SW480 (cell line): ENCODE measurements at places on chromosomes 4 and X.

DNA sequence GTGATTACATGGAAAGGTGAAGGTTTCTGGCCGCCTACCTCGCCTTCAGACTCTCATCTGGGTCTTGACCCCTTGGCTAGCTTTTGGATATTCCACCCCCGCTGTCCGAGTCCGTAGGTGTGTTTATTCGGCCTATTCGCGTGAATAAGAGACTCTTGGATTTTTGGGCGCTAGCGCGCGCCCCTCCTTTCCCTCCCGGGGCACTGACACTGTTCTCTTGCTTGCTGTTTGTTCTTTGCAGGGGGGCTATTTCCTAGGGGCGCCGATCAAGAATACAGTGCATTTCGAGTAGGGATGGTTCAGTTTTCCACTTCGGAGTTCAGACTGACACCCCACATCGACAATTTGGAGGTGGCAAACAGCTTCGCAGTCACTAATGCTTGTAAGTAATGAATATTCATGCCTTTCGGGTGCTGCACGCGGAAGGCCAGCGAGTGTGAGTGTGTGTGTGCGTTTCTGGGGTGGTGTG lies 932 bp downstream of the GRIA2 start:
- DNase-seq: no peak

DNA sequence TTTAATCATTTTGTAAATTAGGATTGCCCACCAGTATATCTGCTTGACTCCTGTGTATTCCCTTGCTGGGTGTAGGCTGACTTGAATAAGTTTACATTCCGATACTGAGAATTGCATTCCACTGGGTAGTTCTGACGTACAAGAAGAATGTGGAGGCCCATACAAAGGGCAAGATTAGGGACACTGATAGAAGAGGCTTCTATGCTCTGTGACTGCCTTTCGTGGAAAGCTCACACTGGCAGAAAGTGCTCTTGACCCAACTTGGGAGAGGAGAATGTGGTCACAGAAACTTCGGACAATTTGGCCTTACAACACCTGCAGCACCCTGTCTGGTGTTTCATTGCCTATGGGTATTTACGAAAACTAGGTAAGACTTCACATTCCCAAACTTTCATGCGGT lies 126.3 kb downstream of the RAPGEF2 start:
- DNase-seq: peak; percentile 9

- no peak for DNase-seq
These were observed 8.9 kb upstream of the HTRA3 start for GRCh38 chr4:8260656-8261111.

- peak; percentile 17 for DNase-seq
These were observed 109.3 kb downstream of the AFF2 start for GRCh38 chrX:148609515-148610327.

DNA sequence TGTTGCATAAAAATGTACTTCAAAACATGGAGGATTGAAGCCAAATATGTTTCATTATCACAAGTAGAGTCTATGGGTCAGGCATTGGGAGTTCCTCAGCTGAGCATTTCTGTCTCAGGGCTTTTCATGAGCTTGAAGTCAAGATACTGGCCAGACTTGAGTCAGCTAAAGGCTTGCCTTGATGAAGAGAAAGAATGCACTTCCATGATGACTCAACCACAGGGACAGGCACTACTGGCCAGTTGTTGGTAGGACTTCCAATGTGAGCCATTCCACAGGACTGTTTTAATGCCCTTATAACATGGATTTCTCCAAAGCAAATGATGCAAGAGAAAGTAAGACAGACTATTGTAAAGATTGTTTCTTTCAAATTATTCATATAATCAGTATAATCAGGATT lies 895.6 kb downstream of the RAB28 start:
- no peak for DNase-seq

DNA sequence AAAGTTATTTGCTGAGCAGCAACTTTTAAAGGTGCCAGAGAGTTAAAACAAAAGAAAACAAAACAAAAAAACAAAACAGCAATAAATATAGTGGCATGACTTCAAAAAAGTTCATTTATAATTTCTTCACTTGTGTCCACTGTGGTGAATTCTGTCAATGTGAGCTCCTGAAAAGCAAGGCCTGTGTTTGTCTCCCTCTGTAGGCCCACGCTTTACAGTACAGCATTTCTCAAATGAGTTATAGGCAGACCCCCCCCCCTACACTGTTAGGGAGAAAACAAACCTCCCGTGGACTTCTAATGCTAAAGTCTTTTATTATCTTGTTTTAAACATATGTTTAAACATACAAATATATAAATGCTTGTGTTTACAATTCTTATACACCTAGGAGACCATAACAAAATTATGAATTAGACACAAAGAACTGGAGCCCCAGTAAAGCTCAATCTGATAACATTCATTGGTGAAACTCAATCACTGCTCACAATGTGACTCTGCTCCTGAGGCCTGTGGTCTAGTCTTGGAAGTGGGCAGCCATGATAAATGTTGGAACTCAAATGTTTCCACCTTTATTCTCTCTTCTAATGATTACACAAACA lies 47.0 kb upstream of the SCOC start:
- DNase-seq: peak; percentile 36

DNA sequence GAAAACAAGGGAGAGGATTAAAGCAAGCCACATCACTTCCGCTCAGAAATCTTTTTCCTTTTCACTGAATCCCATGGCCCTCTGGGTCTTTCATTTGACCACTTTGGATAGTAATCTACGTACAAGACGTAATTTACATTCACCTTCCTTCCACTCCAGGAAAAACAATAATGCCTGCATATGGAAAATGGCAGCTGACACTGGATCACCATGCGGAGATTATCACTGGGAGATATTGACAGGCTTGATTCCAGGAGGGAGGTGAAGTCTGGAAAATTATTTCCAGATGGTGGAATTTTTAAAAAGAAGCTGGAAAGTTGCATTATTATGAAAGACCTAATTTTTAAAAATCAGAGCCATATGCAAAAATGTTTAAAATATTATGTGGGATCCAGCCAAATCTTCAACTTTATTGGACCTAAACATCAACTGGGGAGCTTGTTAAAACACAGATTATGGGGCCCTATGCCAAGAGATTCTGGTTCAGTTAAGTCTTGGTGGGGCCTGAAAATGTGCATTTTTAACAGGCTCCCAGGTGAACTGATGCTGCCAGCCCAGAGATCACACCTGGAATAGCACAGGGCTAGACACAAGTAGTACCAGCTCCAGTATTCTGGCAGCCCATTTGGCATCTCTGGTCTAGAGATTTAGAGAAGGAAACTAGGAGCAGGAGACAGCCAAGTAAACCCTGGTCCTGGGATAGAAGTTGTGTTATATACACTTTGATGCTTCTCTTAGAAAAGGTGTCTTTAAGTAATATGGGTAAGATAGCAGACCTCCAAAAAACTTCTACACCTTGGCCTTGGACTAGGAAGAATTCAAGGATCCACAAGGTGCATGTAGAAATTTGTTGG lies 290.3 kb upstream of the LDB2 start:
- DNase-seq: no peak

- DNase-seq: no peak
These were observed 165.6 kb downstream of the AREG start for GRCh38 chr4:74610491-74610890.

DNA sequence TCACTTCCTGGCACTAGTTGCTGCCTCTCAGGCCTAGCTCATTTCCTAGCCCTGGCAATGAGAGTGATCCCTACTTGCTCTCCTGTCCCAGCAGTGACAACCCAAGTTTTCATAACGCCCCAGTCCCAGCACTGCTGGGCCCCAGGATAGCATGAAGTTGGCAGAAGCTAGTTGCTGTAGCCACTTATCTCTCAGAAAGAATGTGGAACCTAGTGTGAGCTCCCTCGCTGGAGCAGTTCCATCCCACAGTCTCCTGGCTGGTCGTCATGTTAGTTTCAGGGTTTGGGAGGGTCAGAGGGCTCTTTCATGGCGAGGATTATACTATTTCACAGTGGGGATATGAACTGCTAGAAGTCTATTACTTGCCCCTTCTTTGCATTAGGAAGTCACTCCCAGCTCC lies 5.1 kb downstream of the PF4 start:
- no peak for DNase-seq

DNA sequence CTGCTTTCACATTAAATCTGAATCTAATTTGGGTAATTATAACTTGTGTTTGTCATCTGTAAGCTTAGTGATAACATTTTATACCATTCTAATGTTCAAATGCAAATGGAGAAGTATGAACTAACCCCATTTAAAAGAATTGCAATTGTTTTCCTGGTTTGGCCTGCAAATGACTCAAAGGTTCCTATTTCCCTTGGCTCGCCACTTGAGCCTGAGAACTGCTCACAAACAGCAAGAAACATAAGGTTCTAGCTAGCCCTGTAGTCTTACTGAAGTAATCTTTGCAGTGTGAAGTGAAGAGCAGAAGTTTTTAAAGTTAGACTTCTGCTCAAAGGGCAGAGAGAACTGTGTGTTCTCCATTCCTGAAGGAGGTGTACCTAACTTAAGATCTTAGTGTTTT lies 27.2 kb downstream of the UPRT start:
- no peak for DNase-seq

DNA sequence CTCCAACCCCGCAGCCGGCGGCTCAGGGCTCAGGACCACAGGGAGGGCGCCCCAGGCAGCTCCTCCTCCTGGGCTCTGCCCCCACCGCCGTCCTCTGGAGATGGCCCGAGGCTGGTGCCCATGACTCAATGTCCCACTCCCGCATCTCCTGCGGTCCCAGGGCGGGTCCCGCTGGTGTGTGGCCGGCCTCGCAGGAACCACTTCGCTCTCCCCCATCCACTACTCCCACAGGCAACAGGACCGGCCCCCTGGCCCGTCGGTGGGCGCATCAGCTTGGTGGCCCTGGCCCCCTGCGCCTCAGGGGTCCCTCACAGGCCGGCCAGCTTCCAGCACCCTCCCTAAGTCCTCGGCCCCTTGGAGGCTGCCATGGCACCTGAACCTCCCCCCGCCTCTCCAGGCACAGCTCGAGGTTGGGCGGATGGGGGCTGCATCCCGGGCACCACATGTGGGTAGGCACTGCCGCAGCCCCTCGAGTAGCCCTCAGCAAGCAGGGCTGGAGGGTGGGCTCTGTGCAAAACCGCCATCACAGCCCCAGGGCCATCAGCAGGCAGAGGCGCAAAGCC lies 22.8 kb upstream of the SPON2 start:
- no peak for DNase-seq

- peak; percentile 85 for DNase-seq
These were observed 8.0 kb downstream of the TBC1D14 start for GRCh38 chr4:6917461-6918271.
